ENCODE measurements at places on chromosomes 6 and 20.

DNA sequence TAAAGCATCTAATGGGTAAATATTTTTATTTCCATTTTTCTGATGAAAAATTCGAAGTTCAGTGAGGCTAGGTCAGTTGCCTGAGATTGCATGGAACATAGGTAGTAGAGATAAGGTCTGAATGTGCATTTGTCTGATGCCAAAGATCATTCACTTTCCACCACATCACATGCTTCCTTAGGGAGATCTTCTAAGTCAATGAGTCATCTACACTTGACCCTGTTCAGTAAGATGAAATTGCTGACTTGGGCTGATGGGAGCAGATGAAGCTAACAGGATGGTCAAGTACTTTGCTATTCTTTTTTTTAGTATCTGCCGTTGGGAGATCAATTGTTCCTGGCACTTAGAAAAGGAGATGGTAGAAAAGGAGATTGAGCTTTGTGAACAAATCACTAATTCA is 511.3 kb downstream of the PHF3 start:
- no peak for DNase-seq

DNA sequence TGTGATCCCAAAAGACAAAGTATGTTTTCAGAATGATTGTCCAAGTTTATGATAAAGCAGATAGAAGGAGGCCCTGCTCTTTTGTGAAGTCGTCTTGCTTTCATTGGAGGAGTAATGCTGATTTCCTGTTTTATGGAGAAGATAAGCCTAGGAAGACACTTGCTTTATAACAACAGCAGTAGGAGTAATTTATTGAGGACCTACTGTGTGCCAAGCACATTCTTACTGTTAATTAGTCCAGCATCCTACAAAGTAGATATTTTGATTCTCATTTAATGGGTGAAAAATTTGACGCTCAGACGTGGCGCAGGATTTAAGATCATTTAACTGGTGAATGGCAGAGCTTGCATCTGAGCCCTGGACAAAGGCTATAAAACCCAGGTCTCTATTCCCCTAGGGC is 87.6 kb downstream of the ZDHHC14 start:
- DNase-seq: no peak

DNA sequence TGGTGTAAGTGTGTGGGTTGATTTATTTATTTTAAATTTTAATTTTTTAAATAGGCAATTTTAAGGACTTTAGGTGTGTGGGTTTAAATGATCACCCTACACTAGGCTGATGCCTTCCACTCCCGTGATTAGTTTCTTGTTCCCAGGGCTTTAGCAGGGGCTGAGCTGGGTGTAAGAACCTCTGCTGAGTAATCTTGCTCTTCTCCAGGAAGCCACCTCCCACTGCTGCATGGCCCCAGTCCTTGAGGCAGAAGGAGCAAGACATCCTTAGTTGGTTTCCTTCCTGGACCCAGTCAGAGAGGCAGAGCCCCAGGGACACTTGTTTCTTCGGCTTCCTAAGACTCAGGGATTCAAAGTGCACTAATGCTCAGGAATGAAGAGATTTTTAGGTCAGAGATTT is 19.8 kb upstream of the CDC5L start:
- no peak for DNase-seq

DNA sequence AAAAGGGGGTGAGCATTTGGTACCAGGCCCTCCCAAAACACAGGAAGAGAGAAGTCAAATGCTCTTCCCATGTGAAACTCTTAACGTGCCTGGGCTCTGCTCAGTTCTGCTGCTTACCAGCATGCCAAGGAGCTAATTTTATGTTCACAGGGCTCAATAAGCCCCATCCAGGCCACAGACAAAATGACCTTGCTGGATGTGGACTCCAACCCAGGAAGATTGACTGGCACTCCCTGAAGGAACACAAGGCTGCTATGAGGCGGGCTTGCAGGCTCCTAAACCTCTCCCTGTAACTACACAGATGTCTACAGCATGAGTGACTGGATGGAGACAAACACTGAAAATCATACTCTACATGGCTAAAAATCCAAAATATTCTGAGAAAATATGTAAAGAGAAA is 50.6 kb downstream of the CHD6 start:
- DNase-seq: no peak

DNA sequence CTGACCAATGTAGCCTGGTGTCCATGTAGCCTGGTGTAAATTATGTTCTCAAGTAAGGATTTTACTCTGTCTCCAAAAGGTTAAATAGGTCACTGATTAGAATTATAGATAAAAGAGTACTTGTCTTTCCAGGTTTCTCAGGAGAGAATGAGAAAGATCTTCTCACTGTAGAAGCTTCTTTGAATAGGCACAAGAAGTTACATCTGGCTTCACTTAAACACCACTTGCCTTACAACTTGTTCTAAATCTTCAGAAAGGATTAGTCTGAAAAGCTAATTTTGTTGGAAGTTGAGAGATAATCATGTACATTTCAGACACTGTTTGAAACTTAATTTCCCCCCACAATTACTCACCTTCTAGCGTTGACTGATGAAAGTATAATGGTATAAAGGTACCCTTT is 275.3 kb downstream of the FARS2 start:
- DNase-seq: no peak

- no peak for DNase-seq
Measured at GRCh38 chr20:46071573-46071972, 18.2 kb downstream of the NCOA5 start.

DNA sequence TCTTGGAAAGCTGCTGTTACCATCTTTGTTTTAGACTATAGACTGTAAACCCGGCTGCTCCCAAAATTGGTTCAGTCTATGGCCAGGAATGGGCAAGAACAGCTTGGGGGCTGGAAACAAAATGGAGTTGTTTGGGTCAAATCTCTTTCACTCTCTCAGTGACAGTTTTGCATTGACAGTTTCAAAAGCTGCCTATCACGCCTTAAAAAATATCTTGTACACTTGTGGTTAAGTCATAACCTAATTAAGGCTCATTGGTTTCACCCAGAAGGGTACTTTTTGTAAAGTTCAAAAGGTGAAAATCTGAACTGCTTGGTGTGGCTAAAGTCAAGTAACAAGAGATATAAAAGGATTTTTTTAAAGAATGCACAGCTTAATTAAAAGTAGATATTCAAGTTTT is 76.1 kb upstream of the PRL start:
- no peak for DNase-seq
